ENCODE measurements at places on chromosomes 11 and 22.

DNA sequence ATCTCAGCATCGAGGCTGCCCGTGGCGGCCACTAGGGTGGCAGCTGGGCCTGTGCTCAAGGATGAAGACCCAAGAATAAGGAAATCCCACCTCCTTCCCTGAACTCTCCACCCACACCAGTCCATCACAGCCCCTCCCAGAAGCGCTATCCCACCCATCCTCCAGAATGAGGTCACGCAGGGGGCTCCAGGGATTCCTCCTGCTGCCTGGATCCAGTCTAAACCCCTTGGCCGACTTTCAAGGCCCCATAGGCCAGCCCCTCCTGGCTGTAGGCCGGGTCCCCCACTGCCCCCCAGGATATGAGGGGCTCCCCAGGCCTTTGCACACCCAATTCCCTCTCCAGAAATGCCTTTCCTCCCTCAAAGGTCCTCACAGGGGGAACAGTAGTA, 19.0 kb upstream of the SCGB1A1 start:
- DNase-seq, result no peak

- no peak for DNase-seq
Measured at GRCh38 chr11:62479631-62480201, 60.9 kb downstream of the SCGB1A1 start.

DNA sequence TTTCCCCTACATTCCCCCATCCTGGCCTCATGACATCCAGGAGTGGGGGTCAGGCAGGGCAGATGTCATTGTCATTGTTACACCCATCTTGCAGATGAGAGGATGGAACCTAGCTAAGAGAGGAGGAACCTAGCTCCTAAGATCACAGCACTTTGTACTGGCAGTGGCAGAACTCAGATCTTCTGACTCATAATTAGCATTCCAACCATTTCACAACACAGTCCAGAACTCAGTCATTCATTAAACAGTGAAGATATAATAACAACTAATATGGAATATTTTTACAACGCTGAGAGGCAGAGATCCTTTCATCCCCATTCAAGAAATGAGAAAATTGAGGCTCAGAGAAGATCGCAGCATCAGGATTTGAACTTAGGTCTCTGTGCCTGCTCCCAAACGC, 127.8 kb downstream of the CHST1 start:
- no peak for DNase-seq

GRCh38 chr11:72924568-72925190, 110.5 kb downstream of the ATG16L2 start:
- DNase-seq, result no peak

- DNase-seq, result no peak
Measured at GRCh38 chr22:40240160-40240559, 62.4 kb downstream of the TNRC6B start.

DNA sequence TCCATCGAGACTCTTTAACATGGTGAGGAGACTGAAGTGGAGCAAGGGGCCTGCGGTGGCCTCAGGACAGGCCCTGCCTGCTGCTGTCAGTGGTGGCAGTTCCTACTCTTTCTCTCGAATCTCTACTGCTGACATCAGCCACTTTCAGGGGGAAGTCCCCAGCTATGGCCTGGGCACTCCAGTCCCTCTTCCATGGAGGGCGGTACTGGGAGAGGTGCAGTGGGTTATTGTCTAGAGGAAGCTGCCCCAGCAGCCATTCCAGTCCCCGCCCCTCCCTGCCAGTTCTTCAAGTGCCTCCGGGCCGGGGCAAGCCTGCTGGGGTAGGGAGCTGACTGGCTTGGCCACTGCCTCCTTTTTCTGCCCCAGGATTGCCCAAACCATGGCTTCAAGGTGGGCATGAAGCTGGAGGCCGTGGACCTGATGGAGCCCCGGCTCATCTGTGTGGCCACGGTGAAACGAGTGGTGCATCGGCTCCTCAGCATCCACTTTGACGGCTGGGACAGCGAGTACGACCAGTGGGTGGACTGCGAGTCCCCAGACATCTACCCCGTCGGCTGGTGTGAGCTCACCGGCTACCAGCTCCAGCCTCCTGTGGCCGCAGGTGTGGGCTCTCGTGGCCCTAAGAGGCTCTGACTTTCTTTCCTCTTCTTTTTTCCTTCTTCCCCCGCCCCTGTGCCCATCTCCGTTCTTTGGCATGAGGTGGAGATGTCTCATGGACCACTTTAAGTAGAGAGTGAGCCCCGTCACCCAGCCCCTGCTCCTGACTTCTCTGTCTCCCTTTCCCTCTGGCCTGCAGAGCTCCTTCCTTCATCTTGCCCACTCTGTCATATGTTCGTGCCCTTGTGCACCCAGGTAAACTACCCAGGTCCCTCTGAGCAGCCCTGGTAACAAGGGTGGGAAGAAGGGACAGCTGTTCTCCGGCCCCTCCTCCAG, 13.7 kb downstream of the CHADL start:
- no peak for DNase-seq

All from GM20000 (cell line).